T-helper 17 cell (primary cell): ENCODE measurements at places on chromosomes 12 and 14.

- DNase-seq = no peak
Measured at GRCh38 chr12:22899184-22899583, 274.2 kb downstream of the ETNK1 start.

DNA sequence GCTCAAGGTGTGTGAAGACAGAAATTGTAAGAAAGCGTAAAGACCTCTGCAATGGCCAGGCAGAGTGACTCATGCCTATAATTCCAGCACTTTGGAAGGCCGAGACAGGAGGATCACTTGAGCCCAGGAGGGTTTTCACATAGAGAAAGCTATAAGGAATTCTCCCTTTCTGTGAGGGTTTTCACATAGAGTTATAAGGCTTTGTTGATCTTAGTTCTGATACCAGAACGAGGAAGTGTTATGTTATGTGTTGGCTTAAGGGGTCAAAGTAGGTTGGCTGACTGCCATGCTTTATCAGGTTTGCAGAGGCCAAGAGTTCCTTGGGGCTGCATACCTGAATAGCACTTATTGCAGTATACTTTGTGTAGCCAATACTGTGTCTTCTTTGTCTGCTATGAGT, 139.1 kb downstream of the ERC1 start:
- no peak for DNase-seq

- DNase-seq = no peak
Measured at GRCh38 chr14:72924337-72924736, 1.9 kb upstream of the DCAF4 start.

- DNase-seq = no peak
Measured at GRCh38 chr14:23443881-23444280, 8.4 kb upstream of the MYH7 start.

DNA sequence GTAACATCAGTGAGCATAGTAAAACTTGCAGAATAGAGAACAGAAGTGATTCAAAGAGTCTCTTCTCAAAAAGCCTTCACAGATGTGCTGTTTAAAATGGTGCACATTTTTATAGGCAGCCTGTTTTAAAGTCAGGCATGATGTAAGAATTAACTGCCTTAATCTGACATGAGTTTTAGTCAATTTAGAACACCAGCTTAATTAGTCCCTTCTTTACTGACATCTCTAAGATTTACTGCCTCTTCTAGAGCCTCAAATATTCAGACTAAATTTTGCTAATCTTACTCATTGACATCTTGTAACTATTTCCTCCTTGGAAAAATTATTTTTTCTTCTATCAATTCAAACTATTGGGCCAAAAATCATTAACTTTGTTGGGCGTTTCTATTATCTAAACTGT, 782.5 kb downstream of the C12orf50 start:
- no peak for DNase-seq

- no peak for DNase-seq
Measured at GRCh38 chr12:70828351-70828750, 92.2 kb downstream of the PTPRR start.

DNA sequence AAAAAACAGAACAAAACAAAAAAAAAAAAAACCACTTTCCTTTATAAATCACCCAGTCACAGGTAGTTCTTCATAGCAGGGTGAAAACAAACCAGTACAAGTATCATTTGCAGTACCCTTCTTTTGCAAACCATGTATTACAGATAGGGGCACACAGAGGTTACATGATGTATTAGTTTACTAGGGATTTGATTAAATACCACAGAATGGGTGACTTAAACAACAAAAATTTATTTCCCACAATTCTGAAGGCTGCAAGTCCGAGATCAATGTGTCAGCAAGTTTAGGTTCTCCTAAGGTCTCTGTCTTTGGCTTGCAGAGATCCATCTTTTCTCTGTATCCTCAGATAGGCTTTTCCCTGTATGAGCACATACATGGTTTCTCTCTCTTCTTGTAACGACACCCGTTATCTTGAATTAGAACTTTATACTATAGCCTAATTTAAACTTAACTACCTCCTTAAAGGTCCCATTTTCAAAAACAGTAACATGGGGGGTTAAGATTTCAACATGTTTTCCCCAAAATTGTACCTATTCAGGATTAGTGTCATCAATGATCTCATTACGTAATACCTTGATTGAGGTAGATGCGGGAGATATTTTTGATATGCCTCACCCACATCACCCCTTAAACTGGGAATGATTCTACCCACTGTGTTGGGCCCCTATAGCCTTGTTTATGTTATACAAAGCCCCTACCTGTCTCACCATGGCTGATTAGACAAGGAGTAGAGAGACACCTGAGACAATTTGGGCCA, 3.5 kb upstream of the CEP128 start:
- no peak for DNase-seq

- DNase-seq = no peak
Measured at GRCh38 chr14:22848351-22849164, 12.2 kb downstream of the MMP14 start.

GRCh38 chr12:66156654-66157053, 13.1 kb downstream of the TMBIM4 start:
- DNase-seq = no peak

DNA sequence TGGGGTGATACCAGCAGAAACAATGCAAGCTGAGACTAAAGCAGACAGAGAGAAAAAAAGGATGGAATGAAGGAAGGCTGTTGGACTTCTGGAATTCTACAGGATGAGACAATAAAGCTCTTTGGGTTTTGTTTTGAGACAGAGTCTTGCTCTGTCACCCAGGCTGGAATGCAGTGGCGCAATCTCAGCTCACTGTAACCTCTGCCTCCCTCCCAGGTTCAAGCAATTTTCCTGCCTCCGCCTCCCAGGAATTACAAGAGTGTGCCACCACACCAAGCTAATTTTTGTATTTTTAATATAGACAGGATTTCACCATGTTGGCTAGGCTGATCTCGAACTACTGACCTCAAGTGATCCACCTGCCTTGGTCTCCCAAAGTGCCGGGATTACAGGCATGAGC, 115.4 kb downstream of the EXOC5 start:
- no peak for DNase-seq

DNA sequence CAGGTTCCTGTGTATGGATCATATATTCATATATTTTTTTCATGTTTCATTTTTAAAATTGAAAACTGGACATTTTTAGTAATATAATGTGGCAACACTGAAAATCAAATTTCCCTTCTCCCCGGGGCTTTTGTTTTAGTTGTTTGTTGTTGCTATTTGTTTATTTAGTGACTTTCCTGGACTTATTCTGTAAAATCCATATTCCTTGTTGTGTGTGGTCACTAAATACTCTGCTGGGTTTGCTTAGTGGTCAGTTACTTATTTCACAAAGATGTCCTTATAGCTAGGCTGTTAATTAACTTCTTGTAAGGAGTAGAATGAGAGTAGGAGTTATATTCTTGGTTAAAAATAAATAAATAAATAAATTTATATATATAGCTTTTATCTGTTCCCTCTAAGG, 121.6 kb upstream of the MED13L start:
- no peak for DNase-seq

DNA sequence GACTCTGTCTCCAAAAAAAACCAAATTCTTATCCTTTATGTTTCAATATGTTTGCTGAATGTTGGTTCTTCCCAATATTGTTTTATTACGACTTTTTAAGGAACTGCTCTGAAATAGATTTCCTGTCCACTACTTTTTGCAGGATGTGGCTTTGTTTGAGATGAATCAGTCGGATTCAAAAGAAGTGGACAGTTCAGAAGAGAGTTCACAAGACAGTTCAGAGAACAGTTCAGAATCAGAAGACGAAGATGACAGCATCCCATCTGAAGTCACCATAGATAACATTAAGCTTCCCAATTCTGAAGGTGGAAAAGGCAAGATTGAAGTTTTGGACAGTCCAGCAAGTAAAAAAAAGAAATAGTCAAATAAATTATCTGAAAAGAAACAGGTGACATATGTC, 8.2 kb downstream of the NOPCHAP1 start:
- DNase-seq = no peak

- DNase-seq = no peak
Measured at GRCh38 chr12:54136844-54137580, 51.8 kb downstream of the SMUG1 start.

DNA sequence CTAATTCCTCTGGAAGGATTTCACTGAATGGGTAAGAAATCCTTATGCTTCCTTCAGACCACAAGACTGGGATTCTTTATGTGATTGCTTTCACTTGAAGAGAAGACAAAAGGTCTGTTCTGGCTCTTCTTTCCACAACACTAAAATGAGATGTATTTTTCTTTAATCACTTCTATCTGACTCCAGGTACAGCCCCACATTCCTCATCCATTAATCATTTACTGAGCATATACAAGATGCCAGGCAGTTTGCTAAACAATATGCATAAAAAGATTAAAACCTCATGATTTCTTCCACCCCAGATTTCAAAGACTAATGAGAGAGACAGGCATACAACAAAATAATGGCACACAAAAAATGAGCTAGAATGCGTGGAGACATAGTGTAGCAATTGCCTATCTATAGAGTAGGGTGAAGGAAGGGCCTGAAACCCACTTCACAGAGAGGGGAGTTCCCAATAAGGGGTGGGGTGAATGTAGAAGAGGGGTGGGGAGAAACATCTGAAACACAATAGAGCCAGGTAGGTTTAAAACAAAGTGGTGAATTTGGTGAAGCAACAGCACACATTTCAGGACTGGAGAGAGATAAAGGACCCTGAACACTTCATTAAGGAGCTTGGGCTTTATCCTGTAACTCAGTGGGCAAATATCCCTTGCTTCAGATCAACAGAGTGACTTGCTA, 65.1 kb upstream of the PRB2 start:
- no peak for DNase-seq

DNA sequence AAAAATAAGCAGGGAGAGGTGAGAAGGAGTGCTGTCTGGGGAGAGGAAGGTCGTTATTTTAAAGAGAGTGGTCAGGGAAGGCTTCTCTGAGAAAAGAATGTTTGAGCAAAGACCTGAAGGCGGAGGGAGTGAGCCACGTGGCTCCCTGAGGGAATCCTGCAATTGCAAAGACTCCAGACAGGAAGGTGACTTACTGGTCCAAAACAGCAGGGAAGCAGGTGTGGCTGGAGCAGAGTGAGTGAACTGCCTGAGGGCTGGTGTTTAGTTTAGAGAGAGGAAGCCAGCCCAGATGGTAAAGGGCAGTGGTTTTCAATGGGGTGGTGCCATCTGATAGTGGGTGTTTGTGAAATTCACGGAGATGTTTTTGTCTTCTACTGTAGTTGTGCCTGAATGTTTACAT, 58.8 kb upstream of the LTA4H start:
- no peak for DNase-seq

- DNase-seq = no peak
Measured at GRCh38 chr14:88045705-88046104, 40.8 kb downstream of the GPR65 start.

DNA sequence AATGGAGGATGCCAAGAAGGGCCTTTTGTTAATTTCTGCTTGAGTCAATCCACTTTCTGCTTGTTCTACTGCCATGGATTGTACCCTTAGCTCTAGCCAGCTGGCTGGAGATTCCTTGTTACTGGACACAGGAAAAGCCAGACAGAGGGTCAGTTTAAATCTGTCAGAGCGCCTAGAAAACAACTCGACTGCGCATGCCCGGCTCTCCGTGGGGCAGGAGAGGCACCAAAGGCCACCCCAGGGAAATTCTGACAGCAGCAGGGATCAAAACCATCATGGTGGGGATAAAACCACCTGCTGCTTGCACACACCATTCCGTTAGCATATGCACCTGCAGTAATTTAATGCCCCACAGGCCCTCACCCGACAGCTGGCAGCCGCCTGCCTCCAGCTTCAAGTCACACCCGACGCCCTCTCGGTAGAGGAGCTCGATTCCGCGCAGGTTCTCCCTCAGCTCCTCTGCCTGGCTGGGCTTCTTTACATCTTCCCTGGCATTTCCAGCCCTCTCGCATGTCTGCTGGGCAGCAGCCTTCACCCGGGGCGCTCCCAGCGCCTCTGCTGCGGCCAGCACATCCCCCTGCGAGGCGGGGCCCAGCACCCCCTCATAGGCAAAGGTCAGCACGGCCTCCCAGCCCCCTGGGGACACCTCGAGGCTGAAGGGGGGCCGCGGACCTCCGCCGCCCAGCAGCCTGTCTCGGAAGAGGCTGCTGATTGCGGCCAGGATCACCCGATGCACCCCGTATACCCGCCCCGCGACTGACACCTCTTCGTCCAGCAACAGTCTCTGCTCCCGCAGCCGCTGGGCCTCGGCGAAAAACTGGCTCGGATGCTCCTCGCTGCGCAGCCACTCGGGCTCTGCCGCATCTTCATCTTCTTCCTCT, 1.0 kb downstream of the KLHL33 start:
- no peak for DNase-seq

DNA sequence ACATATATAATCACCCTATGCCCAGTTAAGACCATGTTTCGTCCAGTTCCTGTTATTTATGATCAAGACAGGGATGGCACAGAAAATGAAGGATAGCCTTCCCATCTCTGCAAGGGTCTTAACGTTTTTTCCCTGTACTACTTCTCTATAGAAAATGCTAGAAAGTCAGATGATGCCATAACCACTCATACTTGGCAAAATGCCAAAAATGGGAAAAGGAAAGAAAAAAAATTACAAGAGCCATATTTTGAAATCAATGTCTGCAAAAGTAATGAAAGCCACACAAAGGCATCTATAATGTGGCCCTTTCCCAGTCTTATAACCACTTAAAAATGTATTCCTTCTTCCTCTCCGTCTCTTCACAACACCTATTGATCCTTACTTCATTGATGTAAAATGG, 1.8 kb upstream of the MYL6B start:
- DNase-seq = no peak

GRCh38 chr14:101472518-101472849, 88.8 kb upstream of the DIO3 start:
- DNase-seq = no peak

DNA sequence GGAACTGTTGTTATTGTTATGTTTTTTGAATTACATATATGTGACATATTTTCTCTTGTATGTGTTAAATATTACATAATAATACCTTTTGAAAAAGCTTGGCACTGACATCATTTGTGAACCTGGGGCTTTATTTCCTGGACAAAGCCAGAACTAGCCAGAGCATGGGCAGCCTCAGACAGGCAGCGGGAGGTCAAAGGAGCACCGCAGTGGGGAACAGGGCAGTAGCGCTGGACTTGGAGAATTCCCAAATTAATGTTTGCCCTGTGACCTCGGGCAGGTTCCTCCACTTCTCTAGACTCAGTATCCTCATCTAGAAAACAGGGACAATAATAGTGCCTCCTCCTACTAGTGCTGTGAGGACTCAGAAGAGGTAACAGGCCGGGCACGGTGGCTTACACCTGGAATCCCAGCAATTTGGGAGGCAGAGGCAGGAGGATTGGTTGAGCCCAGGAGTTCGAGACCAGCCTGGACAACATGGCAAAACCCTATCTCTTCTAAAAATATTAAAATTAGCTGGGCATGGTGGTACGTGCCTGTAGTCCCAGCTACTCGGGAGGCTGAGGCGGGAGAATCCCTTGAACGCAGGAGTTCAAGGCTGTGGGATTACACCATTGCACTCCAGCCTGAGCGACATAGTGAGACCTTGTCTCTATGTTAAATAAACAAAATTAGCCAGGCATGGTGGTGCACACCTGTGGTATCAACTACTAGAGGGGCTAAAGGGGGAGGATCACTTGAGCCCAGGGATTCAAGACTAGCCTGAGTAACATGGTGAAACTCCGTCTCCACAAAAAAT, 27.3 kb upstream of the ITPK1 start:
- no peak for DNase-seq
